ENCODE measurements at places on chromosomes 3 and 15.

DNA sequence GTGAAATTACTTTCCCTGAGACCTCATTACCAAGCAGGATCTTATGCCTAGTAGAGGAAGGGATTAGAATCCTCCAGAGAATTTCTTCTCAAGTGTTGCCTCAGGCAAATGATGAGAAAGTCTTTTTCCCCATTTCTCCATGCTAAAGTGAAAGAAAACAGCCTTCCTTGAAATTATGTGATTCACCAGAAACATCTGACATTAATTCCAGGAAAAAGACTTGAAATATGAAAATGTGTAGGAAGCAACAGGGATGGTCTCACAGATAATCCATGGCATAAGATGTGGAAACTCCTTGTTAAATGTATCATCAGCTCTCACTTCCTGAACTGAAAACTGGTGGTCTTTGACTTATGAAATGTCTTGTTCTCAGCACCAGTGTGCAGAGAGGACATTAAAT is 17.9 kb upstream of the ABI3BP start:
- no peak for DNase-seq

DNA sequence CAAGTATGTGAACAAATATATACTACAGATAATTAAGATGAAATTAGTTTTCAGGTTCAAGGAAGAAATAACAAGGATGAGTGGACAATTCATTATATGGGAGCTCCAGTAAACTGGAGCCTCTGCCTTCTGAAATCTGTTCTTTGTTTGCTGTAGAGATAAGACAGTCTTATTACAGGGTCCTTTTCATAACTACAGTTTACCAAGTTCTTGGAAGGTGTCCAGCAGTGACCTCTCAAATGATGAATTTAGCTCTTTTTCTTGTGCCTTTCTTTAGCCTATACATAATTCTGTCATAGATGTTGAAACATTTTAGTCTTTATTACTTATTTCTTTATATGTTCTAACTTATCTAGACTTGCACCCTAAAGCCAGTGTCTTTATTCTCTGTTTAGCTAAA is 89.7 kb upstream of the GBE1 start:
- no peak for DNase-seq

DNA sequence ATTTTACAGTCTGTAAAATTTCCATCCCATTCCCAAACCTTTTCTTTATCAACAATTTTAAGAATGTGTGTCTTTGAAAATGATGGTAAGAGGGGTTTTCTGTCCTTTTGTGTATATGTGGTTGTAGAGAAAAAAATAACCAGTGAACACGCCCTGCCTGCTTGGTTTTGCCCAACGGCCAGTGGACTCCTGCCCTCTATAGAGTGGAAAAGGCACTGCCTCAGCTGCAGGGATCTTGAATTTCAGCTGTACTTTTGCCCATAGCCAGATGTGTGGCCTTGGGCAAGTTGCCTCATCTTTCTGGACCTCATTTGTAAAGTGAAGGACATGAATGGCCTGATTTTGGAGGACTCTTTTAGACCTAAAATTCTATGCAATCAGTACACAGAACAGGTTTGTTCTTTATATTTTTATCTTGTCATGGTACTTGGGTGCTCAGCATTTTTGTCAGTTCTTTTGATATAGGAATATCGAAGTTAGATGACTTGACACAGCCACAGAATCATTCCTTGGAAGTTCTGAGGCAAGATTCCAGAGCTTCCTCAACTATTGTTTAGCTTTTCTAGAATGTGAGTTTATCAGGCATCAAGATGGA is 81.0 kb downstream of the CLDN11 start:
- no peak for DNase-seq

GRCh38 chr15:33476076-33476475 is 165.3 kb downstream of the RYR3 start:
- DNase-seq = no peak

- DNase-seq = peak; percentile 5
These were observed 45.7 kb downstream of the WDR76 start for GRCh38 chr15:43872416-43873020.

- no peak for DNase-seq
These were observed 82.6 kb downstream of the PDZRN3 start for GRCh38 chr3:73542136-73542535.

DNA sequence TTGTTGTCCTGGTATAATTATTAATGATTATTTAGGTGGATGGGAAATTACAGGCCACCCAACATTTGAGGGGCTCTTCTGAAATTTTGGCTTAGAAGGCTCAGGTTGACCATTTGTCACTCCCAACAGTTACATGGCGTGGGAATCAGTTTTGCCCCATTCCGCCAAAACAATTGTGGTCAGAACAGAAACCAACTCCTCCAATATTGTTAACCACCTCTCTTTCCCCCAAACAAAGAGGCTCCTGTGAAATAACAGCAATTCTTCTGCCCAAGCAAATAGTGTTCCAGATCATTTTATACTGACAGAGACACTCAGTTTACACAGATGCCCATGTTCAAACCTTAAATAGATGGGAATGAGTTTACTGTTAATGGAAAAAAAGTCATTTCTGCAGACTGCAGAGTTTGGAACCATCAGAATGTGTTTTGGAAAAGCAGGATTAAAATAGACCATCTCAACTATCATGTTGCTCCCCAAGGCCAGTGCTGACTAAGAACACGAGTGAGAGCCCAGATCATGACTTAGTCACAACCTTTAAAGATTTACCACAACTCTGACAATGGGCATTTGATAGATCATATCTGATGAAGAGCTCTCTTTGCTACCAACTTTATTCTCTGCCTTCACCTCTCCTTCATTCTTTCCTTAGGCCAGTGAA is 102.1 kb downstream of the DUT start:
- no peak for DNase-seq

- no peak for DNase-seq
These were observed 64.4 kb downstream of the LINGO1 start for GRCh38 chr15:77568014-77568972.

DNA sequence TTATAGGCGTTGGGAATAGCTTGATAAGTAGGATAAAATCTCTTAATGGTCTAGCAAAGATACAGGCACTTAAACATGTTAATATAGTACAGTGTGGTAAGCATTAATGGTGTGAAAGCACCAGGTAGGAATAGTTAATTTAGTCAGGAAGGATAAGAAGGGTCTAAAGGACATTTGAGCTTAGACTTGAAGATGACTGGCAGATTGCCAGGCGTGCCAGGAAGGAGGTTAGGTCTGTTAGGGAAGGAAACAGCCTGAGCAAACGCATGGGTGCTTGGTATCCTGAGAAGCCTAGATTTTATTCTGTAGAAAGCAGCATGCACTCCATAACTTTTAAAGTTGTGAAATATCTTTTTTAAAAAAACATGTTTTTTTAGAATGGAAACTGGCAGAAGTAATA is 17.7 kb downstream of the SEC62 start:
- DNase-seq = no peak

DNA sequence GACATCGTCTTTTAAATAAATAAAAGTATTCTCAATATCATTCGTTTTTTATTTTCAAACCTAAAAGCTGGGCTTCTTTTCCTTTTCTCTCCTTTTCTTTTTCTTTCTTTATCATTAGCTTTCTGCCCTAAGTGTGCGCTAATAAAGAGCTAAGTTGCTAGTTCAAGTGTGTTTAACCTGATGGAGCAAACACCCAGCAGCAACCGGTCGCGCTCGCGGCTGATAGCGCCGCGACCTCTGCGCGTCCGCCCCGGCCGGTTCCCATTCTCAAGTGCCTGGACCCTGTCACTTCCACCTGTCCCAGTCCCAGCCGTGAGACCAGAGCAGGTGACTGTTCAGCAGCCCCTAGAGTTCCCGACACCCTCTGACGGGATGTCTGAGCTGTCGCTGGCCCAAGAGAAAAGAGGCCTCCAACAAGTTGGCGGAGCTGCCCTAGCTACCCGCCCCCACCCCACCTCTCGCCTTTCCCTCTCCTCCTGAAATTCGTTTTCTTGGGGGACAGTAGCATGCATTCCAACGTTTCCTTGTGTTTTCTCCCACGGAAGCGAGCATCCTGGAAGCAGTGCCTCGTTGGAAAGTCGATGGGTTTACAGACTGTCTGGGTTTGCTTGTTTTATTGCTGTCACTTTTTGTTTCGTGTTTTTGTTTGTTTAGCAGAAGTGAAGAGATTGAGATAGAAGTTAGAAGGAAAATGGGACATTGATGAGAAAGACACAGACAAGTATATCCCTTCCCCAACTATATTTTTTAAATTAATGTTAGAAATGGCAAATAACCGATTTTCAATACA is 3.1 kb upstream of the MECOM start:
- DNase-seq = no peak

- DNase-seq = no peak
These were observed 111.2 kb downstream of the EOMES start for GRCh38 chr3:27610800-27611525.

GRCh38 chr3:58801541-58801940 is 135.0 kb upstream of the FAM3D start:
- DNase-seq = no peak

GRCh38 chr3:184176377-184177330 is 2.0 kb downstream of the AP2M1 start:
- no peak for DNase-seq

GRCh38 chr3:31833391-31834190 is 147.5 kb downstream of the OSBPL10 start:
- no peak for DNase-seq

DNA sequence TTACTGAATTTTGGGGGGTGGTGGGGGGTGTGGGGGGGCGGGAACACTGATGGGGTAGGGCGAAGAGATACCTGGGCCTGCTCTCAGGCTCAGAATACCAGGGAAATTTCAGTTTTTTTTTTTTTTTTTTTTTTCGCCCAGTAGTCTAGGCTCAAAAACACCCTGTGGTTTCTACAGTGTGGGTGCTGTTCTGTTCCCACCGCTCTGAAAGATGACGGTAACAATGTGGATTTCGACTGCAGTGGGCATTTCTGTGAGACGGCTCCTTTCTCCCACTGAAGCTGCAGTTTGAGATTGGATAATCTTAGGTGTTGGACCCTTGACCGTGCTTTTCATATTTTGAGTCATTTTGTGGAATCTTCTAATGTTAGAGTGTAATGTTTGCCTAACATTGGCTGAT is 143.8 kb upstream of the RGMA start:
- no peak for DNase-seq

DNA sequence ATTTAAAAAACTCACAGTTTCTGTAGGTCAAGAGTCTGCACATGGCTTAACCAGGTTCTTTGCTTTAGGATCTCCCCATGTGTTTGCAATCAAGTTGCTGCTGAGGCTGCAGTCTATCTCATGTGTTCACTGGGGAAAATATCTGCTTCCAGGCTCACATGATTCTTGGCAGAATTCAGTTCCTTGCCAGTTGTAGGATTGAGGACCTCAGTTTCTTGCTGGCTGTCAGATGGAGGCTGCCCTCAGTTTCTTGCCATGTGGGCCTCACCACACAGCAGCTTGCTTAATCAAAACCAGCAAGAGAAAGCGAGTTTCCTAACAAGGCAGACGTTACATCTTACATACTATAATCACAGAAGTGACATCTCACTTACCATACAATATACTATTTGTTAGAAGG is 10.0 kb upstream of the TBC1D5 start:
- no peak for DNase-seq

- no peak for DNase-seq
These were observed 2.4 kb downstream of the HYAL3 start for GRCh38 chr3:50296721-50297383.

- DNase-seq = no peak
These were observed 15.2 kb downstream of the MRPS22 start for GRCh38 chr3:139358841-139359562.

DNA sequence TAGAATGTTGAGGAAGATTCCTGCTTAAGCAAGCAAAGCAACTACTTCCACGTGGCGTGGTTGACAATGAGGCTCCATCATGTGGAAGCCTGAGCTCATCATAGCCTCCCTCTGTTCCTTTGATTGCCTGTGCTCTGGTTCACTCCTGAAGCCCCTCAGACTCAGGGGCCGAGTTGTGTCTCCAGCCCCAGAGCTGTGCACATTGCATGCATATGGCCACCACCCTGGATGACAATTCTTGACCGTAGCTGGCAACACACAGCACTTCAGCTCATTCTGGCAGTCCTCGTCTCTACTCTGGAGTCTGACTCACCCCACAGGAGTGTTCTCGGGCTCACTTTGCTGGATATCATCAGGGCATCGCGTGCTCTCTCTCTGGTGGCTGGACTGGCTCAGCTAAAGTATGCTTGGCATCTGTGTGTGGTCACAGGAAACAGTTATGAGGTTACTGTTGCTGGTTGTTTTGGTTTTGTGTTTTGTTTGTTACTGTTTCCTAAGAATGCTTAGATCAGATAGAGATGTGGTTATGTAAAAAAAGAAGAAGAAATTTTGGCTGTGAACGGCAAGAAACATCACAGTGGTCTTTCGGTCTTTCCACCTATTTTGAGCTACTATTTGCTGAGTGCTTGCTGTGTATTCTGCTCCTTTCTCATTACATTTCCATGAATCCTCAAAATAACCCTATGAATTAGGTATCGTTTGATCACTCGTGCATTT is 41.6 kb upstream of the MRPS22 start:
- no peak for DNase-seq

- DNase-seq = no peak
These were observed 136.9 kb downstream of the LEKR1 start for GRCh38 chr3:156963096-156963495.

GRCh38 chr3:170257145-170257544 is 34.9 kb downstream of the PRKCI start:
- DNase-seq = no peak

- no peak for DNase-seq
These were observed 28.5 kb downstream of the UBE2E1 start for GRCh38 chr3:23834082-23834870.

DNA sequence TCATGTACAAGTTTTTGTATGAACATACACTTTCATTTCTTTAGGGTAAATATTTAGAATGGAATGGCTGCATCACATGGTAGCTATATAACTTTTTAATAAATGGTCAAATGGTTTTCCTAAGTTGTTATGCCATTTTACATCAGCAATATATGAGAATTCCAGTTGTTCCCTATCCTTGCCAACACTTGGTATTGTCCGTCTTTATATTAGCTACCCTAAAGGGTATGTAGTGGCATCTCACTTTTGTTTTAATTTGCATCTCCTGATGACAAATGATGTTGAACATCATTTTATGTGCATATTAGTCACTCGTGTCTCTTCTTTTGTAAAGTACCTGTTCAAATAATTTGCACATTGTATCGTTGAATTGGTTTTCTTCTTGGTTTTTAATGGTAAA is 2.5 kb upstream of the MUC13 start:
- DNase-seq = no peak

DNA sequence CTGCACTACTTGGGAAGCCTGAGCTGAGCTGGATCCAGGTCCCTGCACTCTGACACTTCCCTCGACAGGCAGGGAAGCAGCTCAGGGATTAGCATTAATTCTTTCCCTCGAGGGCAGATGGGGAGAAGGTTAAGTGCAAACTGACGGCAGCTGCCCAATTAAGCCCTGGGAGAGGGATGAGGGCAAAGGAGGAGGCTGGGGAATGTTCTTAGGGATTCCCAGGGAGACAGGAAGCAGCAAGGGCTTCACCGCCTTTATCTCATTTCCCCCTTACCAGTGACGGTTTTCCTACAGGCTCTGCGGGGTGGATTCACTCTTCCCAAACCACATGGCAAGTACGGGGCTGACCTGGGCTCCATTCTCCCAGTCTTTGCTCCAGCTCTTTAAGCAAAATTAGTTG is 519.0 kb upstream of the PROK2 start:
- DNase-seq = no peak

GRCh38 chr15:60571008-60571420 is 92.1 kb upstream of the ICE2 start:
- DNase-seq = no peak

- no peak for DNase-seq
These were observed 140.7 kb upstream of the MEF2A start for GRCh38 chr15:99424978-99425656.

Measured in naive B cell (primary cell).